ENCODE measurements at places on chromosomes 6 and 20.

DNA sequence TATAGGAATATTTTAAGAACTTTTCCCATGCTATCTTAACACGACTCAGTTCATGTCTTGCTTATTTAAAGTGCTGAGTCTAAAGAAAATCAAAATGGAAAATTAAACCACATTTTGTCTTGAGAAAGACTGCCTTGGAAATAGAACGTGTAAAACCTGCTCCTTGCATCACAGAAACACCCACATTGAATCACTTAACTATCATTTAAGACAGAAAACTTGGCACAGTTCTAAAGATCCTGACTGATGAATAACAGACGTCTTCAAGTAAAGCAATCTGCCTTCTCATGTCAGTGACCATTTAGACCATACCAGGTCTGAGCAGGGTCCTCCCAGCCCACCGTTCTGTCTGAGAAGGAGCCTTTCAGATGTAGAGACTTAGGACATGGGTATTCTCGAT is 7.4 kb downstream of the PERP start:
- DNase-seq: no peak

GRCh38 chr20:56988446-56988845 is 278.0 kb downstream of the BMP7 start:
- no peak for DNase-seq

DNA sequence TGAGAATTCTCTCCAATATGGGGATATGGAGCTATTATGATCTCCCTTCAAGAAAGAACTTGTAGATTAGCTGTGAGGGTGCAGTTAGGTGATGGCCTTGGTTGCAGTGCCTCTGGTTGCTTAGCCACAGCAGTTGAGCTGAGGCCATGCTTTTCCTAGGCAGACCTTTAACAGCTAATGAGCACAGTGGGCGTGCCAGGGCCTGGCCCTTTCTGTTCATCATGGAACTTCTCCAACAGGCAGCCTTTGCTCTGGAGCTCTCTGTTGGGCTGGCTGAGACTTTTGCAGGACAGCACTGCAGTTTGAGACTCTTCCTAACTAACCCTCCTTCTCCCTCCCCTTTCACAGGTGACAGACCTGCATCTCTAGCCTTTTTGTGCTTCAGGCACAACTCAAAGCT is 39.7 kb upstream of the TMEM170B start:
- no peak for DNase-seq

- no peak for DNase-seq
These were observed 69.8 kb upstream of the NKX2-2 start for GRCh38 chr20:21583486-21584168.

- DNase-seq: no peak
These were observed 103.4 kb upstream of the AHI1 start for GRCh38 chr6:135600931-135601330.

- DNase-seq: no peak
These were observed 87.8 kb upstream of the ASCC3 start for GRCh38 chr6:100968949-100969348.

- DNase-seq: no peak
These were observed 631.3 kb downstream of the EYS start for GRCh38 chr6:65075705-65076230.

DNA sequence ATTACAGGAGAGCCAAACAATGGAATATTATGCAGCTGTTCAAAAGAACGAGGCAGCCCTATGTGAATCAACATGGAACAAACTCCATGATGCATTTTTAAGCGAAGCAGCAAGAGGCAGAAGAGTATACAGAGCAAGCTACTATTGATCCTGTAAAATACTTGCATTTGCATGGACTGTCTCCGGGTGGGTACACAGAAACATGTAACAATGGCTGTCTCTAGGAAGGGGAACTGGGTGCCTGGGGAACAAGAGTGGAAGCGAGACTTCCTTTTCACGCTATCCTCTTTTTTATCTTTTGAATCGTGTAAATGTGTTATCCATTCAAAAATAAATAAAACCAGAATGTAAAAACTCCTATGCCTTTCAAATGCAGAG is 93.3 kb upstream of the SIRPA start:
- no peak for DNase-seq

- no peak for DNase-seq
These were observed 243.1 kb upstream of the PREP start for GRCh38 chr6:105645958-105646357.

DNA sequence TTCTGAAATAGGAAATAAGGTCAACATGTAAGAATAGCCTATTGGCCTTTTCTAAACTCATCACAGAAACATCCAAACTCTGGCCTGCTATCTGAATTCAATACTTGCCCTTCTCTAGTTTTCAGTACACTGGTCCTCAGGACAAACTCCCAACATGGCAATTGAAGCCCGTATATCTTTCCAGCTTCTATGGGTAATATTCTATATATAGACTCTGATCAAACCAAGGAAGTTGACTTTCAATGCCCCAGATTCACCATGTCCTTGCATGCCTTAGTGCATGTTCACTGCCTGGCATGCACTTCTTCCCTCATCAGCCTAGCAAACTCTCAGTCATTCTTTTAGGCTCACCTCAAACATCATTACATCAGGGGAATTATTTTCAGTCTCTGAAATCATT is 73.2 kb downstream of the RSPO3 start:
- DNase-seq: no peak

GRCh38 chr20:38939686-38940085 is 13.5 kb downstream of the FAM83D start:
- DNase-seq: no peak

GRCh38 chr20:23132293-23132929 is 46.3 kb upstream of the CD93 start:
- no peak for DNase-seq
